ENCODE measurements at places on chromosomes 2 and 18.

- ATAC-seq, result no peak
Measured at GRCh38 chr2:199405241-199405640, 52.5 kb downstream of the SATB2 start.

DNA sequence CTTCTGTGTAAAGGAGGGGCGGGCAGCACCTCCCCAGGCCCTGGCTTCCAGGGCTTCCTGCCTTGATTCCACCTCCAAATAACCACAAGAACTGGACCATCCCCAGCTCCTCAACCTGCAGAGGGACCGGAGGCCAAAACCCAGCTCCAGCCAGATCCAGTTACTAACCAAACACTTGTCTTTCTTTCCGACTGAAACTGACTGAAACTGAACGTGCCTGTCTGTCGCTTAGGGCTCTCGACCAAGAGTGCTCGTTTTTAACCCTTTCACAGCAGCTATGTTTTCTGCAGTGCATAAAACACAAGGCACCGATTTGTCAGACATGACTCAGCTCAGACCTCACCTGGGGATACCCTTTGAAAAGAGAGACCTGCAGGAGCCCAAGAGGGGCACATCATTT, 249.9 kb upstream of the SIX2 start:
- ATAC-seq, result no peak

- no peak for ATAC-seq
Measured at GRCh38 chr2:65671670-65672242, 239.4 kb upstream of the SPRED2 start.

DNA sequence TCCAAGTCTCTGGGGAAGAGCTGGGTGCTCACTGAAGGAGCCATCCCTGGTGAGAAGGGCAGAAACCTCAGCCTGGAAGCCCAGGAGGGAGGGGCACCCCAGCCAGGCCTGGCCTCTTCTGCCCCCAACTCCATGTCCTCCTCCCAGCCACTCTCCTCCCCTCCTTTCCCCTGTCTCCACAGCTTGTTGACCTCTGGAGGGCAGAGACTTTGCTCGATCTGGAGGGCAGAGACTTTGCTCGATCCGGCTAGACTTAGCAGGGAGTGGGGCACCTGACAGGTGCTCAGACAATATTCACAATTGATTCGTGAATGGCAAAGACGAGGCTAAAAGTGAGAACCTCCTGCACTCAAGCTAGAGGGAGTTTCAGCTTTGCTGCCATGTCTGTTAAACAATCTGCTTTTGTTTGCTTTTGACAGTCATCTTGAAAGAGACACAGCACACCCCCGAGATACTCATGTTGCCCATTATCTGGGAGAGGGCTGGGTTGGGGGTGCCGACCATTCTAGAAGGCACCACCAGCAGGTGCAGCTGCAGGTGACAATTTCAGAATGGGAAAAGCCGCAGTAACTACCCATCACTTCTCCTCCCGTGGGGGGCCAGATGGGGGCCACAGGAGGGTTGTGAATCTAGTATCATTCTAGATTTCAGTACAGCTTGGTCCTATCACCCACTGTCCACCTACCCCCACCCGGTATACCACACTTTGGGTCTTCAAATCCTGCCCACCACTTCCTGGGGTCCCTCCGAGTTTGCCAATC, 54.8 kb downstream of the DNMT3A start:
- no peak for ATAC-seq

DNA sequence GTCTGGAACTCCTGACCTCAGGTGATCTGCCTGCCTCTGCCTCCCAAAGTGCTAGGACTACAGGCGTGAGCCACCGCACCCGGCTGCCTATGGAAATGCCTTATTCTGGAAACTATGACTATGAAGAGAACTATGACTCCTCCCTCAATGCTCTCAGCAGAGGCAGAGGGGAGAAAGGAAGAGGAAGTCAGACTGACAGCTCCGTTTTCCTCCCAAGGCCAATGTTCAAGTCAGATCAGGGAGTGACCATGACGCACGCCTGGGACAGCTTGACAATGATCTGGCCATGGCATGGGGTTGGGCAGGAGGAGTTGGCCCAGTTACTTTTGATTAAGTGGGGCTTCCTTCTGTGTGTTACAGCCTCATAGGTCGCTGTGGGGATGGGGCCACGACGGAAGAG, 44.3 kb upstream of the MRPL33 start:
- ATAC-seq, result peak; percentile 62

- no peak for ATAC-seq
Measured at GRCh38 chr2:207873794-207874193, 104.1 kb upstream of the FZD5 start.

- no peak for ATAC-seq
Measured at GRCh38 chr2:196407675-196408264, 231.7 kb upstream of the CCDC150 start.

Data from esophagus mucosa (tissue), 1 donor.